ENCODE measurements at places on chromosomes 12 and 14. TPM values are rescaled to one million over a fixed set of nuclear protein-coding genes. Genes with fewer than 3 reads are reported as not detected.

GRCh38 chr12:6592087-6592486, 15.1 kb downstream of the CHD4 start:
- H3K4me1 ChIP-seq = no peaks in the 10 kb centered on the region
- no peak overlapping the region for H3K27ac ChIP-seq
- H3K27me3 ChIP-seq = no peaks in the 10 kb centered on the region
- DNase-seq = no peak

DNA sequence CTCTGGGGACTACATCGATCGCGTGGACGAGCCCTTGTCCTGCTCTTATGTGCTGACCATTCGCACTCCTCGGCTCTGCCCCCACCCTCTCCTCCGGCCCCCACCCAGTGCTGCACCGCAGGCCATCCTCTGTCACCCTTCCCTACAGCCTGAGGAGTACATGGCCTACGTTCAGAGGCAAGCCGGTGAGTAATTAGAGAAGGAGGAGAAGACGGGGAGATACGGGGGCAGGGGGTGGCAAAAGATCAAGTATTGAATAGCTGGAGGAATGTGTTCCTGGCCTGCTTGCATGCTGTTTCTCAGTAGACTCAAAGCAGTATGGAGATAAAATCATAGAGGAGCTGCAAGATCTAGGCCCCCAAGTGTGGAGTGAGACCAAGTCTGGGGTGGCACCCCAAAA, 21.9 kb downstream of the OS9 start:
- DNase-seq = no peak
- H3K4me1 ChIP-seq = no peaks in the 10 kb centered on the region
- H3K27ac ChIP-seq = no peak overlapping the region
- H3K36me3 ChIP-seq = peaks cover 14% of the 10 kb centered on the region

- no peaks in the 10 kb centered on the region for H3K36me3 ChIP-seq
- no peak overlapping the region for H3K27ac ChIP-seq
- H3K27me3 ChIP-seq = no peaks in the 10 kb centered on the region
- no peak for DNase-seq
- H3K4me1 ChIP-seq = no peaks in the 10 kb centered on the region
- H3K4me3 ChIP-seq = no peak overlapping the region
These were observed 448.5 kb downstream of the TMEM121 start for GRCh38 chr14:105974902-105975301.

DNA sequence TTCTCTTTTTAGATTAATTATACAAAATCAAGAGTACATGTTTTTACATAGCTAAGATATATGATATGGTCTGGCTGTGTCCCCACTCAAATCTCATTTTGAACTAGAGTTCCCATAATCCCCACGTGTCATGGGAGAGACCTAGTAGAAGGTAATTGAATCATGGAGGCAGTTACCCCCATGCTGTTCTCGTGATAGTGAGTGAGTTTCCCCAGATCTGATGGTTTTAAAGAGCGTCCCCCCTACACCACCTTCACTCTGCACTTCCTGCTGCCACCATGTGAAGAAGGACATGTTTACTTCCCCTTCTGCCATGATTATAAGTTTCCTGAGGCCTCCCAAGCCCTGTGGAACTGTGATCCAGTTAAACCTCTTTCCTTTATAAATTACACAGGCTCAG, 21.4 kb upstream of the DRAM1 start:
- no peak for DNase-seq
- H3K4me3 ChIP-seq = no peak overlapping the region
- no peaks in the 10 kb centered on the region for H3K36me3 ChIP-seq

The LRR1 gene
- 39.8 TPM for total RNA-seq

The TSPAN19 gene
- total RNA-seq = not detected

The AQP6 gene
- total RNA-seq = not detected

The FSCB gene
- total RNA-seq = not detected

The KRT83 gene
- total RNA-seq = not detected

The EFS gene
- 2.3 TPM for total RNA-seq

DNA sequence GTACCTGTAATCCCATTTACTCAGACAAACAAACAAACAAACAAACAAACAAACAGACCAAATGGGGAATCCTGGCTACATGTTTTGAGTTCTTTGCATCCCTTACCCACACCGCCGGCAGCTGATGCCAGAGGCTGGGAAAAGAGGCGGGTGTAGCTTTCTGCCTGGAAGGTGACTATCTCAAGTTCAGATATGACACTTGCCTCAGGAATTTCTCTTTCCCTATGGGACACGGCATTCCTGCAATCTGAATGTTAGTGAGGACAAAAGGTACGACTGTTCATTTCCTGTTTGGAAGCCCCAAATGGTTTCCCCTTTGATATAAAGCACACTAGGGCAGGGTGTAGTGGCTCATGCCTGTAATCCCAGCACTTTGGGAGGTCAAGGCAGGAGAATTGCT, 2.9 kb downstream of the MYL2 start:
- no peak for DNase-seq
- no peaks in the 10 kb centered on the region for H3K36me3 ChIP-seq
- H3K27me3 ChIP-seq = no peaks in the 10 kb centered on the region
- H3K4me3 ChIP-seq = no peak overlapping the region

GRCh38 chr12:79686171-79686570, 4.6 kb downstream of the PAWR start:
- H3K27me3 ChIP-seq = no peaks in the 10 kb centered on the region
- H3K36me3 ChIP-seq = no peaks in the 10 kb centered on the region
- DNase-seq = no peak

- H3K4me1 ChIP-seq = no peaks in the 10 kb centered on the region
- H3K4me3 ChIP-seq = no peak overlapping the region
- no peaks in the 10 kb centered on the region for H3K36me3 ChIP-seq
These were observed 41.4 kb upstream of the TBX5 start for GRCh38 chr12:114447274-114447716.

The BATF gene
- total RNA-seq = 1.3 TPM

The ACAD10 gene
- total RNA-seq = 37.0 TPM
